PC-9 (cell line): ENCODE measurements at places on chromosomes 13 and 19. TPM values are rescaled to one million over a fixed set of nuclear protein-coding genes. Genes with fewer than 3 reads are reported as not detected.
A peak's percentile ranks its signal among the peaks of the same experiment; 100 is the strongest.

DNA sequence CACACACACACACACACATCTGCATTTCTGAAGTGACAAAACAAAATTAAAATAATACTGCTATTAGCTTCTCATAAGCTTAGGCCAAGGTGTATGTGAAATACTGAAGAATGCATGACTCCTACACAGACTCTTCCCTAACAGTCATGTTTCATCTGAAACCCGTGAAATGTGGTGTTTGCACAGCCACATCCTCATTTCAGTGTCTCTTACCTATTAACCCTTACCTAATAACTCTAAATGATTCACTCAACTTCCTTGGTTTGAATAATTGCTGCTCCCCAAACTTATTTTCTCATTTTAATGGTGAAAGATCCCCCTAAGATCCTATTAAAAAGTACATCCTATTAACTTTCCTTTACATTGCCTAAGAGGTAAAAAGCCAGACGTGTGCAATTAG, 117.6 kb downstream of the MIPEP start:
- no peaks in the 10 kb centered on the region for H3K27me3 ChIP-seq
- H3K4me3 ChIP-seq, result no peak overlapping the region
- H3K36me3 ChIP-seq, result no peaks in the 10 kb centered on the region
- no peaks in the 10 kb centered on the region for H3K4me1 ChIP-seq
- no peak overlapping the region for H3K27ac ChIP-seq

Gene PSG1
- total RNA-seq, result 0.72 TPM in 1 of 2 replicates, not detected in the other

DNA sequence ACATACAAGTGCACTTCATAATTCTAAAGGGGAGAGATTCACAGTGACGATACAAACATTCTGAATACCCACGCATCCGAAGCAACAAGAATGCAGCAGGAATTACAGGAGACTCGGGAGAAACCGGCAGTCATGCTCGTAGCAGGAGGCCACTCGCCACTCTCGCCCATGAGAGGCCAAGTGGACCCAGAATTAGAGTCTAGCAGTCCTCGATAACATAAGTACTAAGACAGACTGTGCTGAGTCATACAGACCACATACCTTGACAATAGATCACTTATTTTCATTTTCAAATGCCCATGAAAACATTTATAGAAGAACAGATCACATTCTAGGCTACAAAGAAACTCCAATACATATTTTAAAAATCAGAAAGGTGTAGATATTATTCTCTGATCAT, 299.1 kb upstream of the TSHZ3 start:
- H3K4me3 ChIP-seq, result no peak overlapping the region
- H3K27me3 ChIP-seq, result 0 out of 2 replicates have a peak, but pooled peaks cover 7% of the 10 kb centered on the region
- H3K27ac ChIP-seq, result no peak overlapping the region
- no peaks in the 10 kb centered on the region for H3K4me1 ChIP-seq
- no peak for DNase-seq
- no peaks in the 10 kb centered on the region for H3K36me3 ChIP-seq

DNA sequence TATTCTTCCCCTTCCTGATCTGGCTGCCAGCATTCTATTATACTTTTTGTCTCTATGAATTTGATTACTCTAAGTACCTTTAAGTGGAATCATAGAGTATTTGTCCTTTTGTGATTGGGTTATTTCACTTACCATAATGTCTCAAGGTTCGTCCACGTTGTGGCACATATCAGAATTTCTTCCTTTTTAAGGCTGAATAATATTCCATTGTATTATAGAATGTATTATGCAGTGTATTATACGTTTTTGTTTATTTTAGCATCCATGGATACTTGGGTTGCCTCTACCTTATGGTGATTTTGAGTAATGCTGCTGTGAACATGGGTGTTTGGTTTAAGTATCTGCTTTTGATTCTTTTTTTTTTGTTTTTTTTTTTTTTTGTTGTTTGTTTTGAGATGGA, 19.3 kb downstream of the URI1 start:
- no peak overlapping the region for H3K4me3 ChIP-seq
- H3K27ac ChIP-seq, result no peak overlapping the region
- no peaks in the 10 kb centered on the region; the same call in 1 of the 2 replicates for H3K36me3 ChIP-seq
- no peaks in the 10 kb centered on the region for H3K27me3 ChIP-seq
- no peaks in the 10 kb centered on the region for H3K4me1 ChIP-seq

Gene PTPRH
- total RNA-seq, result 11.7 and 21.4 TPM in 2 replicates

GRCh38 chr19:23328211-23328610, 67.1 kb downstream of the ZNF91 start:
- H3K4me3 ChIP-seq, result no peak overlapping the region
- no peak overlapping the region for H3K27ac ChIP-seq
- no peak for DNase-seq
- H3K36me3 ChIP-seq, result peaks cover 18% of the 10 kb centered on the region
- H3K27me3 ChIP-seq, result no peaks in the 10 kb centered on the region

DNA sequence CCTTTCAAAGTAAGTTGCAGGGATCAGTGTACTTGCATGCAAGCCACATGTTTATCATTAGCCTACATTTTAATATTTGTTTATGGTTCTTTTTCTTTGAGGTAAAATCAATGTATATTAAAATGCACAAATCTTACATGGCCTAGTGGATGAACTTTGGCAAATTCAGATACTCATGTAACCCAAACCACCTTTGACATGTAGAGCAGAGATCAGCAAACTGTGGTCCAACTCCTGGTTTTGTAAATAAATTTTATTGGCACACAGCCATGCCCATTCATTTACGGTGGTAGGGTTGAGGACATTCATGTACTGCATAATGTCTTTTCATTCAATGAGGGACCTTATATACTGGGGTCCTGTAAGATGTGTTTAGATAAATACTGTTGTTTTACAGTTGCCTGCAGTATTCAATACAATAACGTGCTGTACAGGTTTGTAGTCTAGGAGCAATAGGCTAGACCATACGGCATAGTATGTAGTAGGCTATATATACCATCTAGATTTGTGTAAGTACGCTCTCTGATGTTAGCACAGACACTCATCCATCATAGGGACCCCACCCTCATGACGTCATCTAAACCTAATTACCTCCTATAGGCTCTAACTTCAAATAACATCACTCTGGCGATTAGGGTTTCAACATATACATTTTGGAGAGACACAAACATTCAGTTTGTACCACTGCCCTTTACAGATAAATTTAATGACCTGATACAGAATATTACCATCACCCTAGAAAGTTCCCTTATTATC, 5.7 kb downstream of the NDFIP2 start:
- peaks cover 57% of the 10 kb centered on the region for H3K4me1 ChIP-seq
- H3K27ac ChIP-seq, result peak overlapping the region; percentile 89
- H3K27me3 ChIP-seq, result no peaks in the 10 kb centered on the region
- DNase-seq, result no peak
- H3K4me3 ChIP-seq, result no peak overlapping the region

GRCh38 chr13:114162533-114162922, 16.5 kb upstream of the CFAP97D2 start:
- no peak overlapping the region for H3K27ac ChIP-seq
- no peak for DNase-seq
- peaks cover 33% of the 10 kb centered on the region; the same call in 1 of the 2 replicates for H3K27me3 ChIP-seq
- no peak overlapping the region for H3K4me3 ChIP-seq
- no peaks in the 10 kb centered on the region for H3K36me3 ChIP-seq

DNA sequence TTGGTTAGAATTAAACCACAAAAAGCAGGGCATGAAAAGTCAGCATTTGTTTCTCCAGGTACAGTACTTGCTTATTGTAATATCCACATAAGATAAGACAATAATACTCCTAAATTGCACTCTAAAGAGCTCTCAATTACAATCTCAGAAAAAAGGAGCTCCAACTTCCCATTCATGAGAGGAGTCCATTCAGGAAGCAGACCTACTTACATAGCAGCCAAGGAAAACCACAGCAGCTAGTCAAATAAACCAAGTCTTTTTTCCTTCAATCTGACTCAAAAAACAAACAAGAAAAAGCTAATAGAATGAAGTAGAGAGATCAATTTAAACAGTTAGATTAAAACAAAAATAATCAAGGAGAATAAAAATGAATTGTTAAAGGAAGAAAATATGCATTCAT, 885.2 kb upstream of the SLITRK6 start:
- H3K27me3 ChIP-seq, result no peaks in the 10 kb centered on the region
- H3K4me1 ChIP-seq, result no peaks in the 10 kb centered on the region
- no peak overlapping the region for H3K27ac ChIP-seq
- no peaks in the 10 kb centered on the region for H3K36me3 ChIP-seq
- no peak for DNase-seq

Gene SELENOV
- total RNA-seq, result 0.35 TPM in 1 of 2 replicates, not detected in the other

DNA sequence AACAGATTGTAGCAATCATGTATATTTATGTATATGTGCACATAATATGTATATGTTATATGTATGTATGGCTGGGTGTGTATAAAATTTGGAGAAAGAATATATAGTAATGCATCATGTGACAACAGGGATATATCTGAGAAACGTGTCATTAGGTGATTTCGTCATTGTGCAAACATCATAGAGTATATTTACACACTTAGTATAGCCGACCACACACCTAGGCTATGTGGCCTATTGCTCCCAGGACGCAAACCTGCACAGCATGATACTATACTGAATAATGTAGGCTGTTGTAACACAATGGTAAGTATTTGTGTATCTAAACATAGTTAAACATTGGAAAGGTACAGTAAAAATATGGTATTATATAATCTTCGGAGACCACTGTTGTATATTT, 43.8 kb downstream of the ESD start:
- H3K27me3 ChIP-seq, result no peaks in the 10 kb centered on the region
- H3K4me1 ChIP-seq, result no peaks in the 10 kb centered on the region
- DNase-seq, result no peak
- no peaks in the 10 kb centered on the region; the same call in 1 of the 2 replicates for H3K36me3 ChIP-seq

GRCh38 chr19:14560776-14561108, 11.1 kb downstream of the NDUFB7 start:
- H3K36me3 ChIP-seq, result peaks cover 14% of the 10 kb centered on the region; the same call in 1 of the 2 replicates
- 0 out of 2 replicates have a peak, but pooled peaks cover 6% of the 10 kb centered on the region for H3K4me1 ChIP-seq
- H3K4me3 ChIP-seq, result no peak overlapping the region
- no peak for DNase-seq
- H3K27ac ChIP-seq, result no peak overlapping the region
- H3K27me3 ChIP-seq, result no peaks in the 10 kb centered on the region

DNA sequence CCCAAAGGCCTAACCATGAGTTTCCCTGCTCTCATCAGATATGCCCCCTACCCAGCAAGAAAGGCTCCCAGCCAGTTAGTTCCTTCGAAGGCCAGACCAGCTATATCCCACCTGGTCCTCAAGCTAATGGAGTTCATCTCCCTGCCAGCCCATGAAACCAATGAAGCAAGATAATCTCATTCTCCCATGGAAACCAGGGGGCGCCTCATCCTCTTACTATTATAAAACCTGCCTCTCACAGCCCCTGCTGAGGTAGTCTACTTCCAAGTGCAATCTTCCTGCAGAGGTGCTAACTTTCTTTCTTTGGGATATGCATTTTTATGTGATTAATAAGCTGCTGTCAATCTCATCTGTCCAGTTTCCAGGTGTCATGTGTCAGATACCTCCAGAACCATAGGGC, 34.0 kb upstream of the ZNF573 start:
- 0 out of 2 replicates have a peak, but pooled peaks cover 3% of the 10 kb centered on the region for H3K27me3 ChIP-seq
- H3K4me1 ChIP-seq, result no peaks in the 10 kb centered on the region
- no peak for DNase-seq
- no peak overlapping the region for H3K27ac ChIP-seq

GRCh38 chr19:43743059-43743458, 11.7 kb downstream of the SMG9 start:
- no peak overlapping the region for H3K27ac ChIP-seq
- no peaks in the 10 kb centered on the region for H3K27me3 ChIP-seq
- H3K36me3 ChIP-seq, result peaks cover 63% of the 10 kb centered on the region
- H3K4me3 ChIP-seq, result no peak overlapping the region
- DNase-seq, result no peak
- H3K4me1 ChIP-seq, result peaks cover 22% of the 10 kb centered on the region

Gene C19orf25
- 28.0 and 31.2 TPM in 2 replicates for total RNA-seq

DNA sequence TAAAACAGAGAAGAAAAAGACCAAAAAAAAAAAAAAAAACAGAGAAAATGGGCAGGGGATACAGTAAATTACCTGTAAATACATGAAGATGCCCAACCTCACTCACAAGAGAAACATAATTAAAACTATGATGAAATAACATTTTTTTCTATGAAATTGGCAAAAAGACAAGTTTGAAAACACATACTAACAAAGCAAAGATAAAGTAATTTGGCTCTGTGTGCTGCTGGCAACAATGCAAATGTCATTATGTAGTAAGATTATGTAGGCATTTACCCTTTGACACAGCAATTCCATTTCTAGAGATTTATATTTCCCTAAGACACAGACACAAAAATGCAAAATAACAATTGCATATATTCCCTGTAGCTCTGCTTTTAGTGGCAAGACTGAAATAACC, 20.2 kb downstream of the ZC3H13 start:
- H3K4me1 ChIP-seq, result no peaks in the 10 kb centered on the region
- no peak for DNase-seq
- H3K27ac ChIP-seq, result no peak overlapping the region
- H3K4me3 ChIP-seq, result no peak overlapping the region
- peaks cover 6% of the 10 kb centered on the region; the same call in 1 of the 2 replicates for H3K36me3 ChIP-seq

DNA sequence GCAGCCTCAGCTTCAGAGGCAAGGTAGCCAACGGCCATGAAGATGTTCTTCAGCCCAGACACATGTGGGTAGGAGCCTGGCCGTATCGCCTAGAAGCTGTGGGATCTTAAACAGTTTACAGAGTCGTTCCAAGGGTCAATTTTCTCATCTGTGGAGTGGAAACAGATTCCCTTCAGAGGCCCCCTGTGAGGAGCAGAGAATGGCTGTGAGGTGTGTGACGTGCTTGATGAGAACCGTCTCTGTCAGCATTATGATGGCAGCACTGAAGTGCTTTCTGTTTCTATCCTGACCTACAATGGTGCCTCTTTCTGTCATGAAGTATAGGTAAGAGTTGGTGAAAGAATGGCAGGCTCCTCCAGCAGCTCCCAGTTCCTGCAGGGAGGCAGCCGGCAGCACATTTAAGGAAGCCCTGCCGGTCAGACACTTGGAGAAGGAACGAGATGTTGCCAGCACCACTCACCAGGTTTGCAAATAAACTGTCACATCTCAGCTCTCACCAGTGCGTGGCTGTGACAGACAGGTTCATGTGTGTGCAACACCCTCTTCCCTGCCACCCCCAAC, 277.3 kb downstream of the FOXO1 start:
- H3K27me3 ChIP-seq, result no peaks in the 10 kb centered on the region
- no peak overlapping the region for H3K4me3 ChIP-seq
- H3K36me3 ChIP-seq, result no peaks in the 10 kb centered on the region
- H3K4me1 ChIP-seq, result no peaks in the 10 kb centered on the region
- no peak overlapping the region for H3K27ac ChIP-seq
- no peak for DNase-seq

Gene TTC9B
- 0.50 and 0.59 TPM in 2 replicates for total RNA-seq

DNA sequence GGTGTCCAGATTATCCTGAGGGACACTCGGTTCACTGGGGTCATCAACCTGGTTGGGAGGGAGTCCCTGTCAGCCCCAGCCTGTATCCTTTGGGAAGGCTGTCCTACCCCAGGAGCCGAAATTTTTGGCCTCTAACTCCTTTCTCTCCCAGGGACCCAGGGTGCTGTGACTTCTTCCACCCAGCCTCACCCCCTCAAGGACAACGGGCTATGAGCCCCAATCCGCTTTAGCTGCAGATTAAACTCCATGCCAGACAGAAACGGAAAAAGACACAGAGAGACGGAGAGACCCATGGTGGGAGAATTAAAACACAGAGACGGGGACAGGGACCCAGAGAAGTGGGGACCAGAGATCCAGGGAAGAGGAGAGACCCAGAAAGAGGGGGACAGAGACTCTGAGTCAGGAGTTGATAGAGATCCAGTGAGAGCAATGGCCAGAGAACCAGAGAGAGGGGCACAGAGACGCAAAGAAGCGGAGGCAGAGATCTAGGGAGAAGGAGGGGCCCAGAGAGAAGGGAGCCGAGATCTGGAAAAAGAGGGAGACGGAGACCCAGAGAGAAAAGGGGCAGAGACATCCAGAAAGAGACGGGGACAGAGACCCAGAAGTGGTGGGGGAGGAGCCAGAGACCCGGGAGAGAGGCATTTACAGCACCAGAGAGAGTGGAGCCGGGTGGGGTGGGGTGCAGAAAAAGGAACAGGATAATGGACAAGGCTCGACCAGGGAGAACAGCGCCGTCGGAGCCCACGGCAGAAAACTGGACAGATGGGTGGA, 703 bp downstream of the SLC17A7 start:
- no peak overlapping the region for H3K27ac ChIP-seq
- H3K4me3 ChIP-seq, result no peak overlapping the region
- H3K27me3 ChIP-seq, result peaks cover 43% of the 10 kb centered on the region
- DNase-seq, result no peak
- no peaks in the 10 kb centered on the region for H3K36me3 ChIP-seq
